ENCODE measurements at places on chromosomes 13 and 19. TPM values are rescaled to one million over a fixed set of nuclear protein-coding genes. Genes with fewer than 3 reads are reported as not detected.

KLK3 gene
- not detected for total RNA-seq

GRCh38 chr13:40562975-40563349 is 103.5 kb downstream of the FOXO1 start:
- H3K4me1 ChIP-seq, result peaks cover 39% of the 10 kb centered on the region
- H3K27ac ChIP-seq, result no peak overlapping the region
- no peak for DNase-seq
- H3K36me3 ChIP-seq, result peaks cover 7% of the 10 kb centered on the region
- no peak overlapping the region for H3K4me3 ChIP-seq

DNA sequence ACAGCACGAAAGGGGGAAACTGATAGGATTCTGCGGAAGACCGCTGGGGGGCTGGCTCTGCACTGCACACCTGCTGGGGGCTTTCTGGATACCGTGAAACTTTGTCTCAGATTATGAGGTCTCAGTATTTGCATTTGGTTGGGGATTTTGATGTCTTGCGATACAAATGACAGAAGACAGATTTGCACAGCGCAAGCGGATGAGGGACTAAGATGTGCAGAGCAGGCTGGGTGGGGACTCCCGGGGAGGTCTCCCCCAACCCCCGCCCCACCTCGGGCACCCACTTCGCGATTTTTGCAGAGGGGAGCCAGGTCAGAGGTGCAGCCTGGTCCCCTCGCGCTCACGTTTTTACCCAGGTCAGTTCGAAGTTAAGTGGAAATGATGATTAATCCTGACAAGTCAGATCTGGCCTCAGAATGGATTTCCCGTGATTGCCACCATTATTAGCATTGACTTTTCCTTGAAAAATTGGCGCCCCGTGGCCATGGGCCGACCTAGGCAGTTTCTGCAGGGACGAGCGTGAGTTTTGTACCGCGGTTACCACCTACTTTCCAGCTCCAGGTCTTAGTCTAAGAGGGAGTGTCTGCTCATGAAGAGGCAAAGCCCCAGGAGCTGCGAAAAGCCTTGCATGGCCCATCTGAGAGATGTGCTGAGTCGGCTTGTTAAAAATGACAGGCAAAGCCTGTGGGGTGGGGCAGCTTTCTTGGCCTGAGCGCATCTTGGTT is 1.3 kb upstream of the GJB2 start:
- H3K27ac ChIP-seq, result no peak overlapping the region
- peaks cover 60% of the 10 kb centered on the region for H3K27me3 ChIP-seq
- H3K4me1 ChIP-seq, result peaks cover 29% of the 10 kb centered on the region
- DNase-seq, result no peak
- H3K4me3 ChIP-seq, result no peak overlapping the region

DNA sequence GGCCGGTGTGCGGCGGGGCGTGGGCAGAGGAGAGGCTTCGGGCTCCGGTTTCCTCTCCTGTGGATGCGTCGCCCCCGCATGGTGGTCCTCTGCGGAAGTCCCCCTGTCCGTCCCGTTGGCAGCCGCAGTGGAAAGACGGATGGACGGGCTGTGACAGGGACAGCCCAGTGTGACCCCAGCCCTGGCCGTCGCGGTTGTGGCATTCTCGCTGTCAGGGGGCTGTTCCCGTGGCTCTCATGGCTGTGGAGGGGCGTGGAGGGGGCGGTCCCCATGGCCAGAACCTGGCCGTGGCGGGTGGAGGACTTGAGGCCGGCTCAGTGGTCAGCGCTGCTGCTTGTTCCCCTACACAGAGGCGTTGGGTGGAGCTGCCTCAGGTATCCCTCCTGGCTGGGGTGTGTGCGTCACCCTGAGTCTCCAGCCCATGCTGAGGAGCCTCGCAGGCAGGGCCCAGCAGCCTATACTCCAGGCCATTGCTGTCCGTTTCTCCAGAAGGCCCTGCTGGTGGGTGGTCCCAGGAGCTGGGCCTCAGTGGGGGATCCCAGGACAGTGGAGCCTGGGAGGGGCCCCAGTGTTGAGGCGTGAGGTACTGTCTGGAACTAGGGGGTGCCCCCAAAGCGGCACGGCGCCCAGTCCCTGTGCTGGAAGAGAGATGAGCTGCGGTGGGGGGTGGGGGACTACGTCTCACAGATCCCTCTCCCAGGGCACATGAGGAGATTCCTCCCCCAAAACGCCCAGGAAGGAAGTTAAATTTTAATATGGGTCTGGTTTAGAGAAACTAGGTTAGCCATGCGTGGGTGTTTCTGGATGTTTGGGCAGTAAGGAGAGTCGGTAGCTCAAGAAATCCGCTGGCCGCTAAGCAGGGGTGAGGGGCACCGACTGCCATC is 20.3 kb downstream of the CSNK1G2 start:
- H3K36me3 ChIP-seq, result no peaks in the 10 kb centered on the region
- DNase-seq, result no peak
- no peaks in the 10 kb centered on the region for H3K27me3 ChIP-seq

DNA sequence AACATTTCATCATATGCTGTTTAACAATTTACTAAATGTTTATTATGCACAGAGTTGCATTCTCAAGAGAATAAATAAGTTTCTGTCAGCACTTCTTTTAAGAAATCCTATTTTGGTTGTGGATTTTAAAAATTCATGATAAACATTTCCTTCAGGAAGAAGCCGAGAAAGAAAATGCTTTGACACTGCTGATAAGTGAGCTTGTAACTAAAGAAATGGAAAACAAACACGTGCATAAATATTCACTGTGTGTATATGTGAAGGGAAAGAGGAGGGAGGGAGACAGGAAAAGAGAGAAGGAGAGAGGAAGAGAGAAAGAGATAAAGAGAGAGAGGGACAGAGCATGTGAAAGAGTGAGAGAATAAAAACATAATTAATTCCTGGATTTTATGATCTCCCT is 1165.0 kb downstream of the DIAPH3 start:
- no peak overlapping the region for H3K27ac ChIP-seq
- DNase-seq, result no peak
- no peaks in the 10 kb centered on the region for H3K36me3 ChIP-seq
- H3K4me3 ChIP-seq, result no peak overlapping the region
- no peaks in the 10 kb centered on the region for H3K27me3 ChIP-seq

- H3K4me3 ChIP-seq, result no peak overlapping the region
- no peaks in the 10 kb centered on the region for H3K4me1 ChIP-seq
- H3K27ac ChIP-seq, result no peak overlapping the region
Measured at GRCh38 chr19:11710313-11710712, 28.4 kb downstream of the ZNF823 start.

DNA sequence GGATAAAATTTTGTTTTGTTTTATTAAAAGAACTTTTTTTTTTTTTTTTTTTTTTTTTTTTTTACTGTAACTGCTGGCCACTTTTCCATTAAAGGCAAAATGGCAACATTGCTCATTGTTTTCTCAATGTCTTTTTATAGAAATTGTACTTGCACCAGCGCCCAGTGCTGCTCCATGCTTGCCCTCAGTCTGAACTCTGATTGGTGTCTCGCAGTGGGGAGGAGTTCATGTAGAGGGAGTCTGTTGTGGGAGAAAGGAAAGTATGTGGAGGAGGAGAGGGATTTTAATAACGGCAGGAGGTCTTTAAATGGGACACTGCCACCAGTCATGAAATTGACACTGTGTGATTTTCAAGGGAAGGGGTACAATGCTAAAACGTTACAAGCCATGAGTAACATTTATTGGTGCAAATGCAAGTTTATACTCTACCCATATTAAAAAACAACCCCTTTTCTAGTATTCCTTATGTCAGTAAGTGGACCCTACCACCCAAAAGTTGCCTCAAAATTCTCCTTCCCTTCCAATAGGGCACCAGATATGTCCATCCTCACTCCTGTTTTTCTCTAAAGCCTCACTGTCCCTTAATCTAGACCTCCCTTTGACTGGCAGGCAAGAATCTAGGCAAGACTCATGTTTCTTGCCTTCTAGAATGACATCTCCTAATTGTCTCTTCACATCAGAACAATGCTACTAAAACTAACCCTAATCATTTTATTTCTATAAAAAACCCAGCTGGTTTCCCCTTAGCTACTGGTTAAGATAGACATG is 3.2 kb downstream of the RASL11A start:
- no peak overlapping the region for H3K27ac ChIP-seq
- H3K4me3 ChIP-seq, result peak overlapping the region; percentile 94
- no peak for DNase-seq
- H3K27me3 ChIP-seq, result no peaks in the 10 kb centered on the region
- H3K4me1 ChIP-seq, result peaks cover 20% of the 10 kb centered on the region
- H3K36me3 ChIP-seq, result peaks cover 6% of the 10 kb centered on the region

DNA sequence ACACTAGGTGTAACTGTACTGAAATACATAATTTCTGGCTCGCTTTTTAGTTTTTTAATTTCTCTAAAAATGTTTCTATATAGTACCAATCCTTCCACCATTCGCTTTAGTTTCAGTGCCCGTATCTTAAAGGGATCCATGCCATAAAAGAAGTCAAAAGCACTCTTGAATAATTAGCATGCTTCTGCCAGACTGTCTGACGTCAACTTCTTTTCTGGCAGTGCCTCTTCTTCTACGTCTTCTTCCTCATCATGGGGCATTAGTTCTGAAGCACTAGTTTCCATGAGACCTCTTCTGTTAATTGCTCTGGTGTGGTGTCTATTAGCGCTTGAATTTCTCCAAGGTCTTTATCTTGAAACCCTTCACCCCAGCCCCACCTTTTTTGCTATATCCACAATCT is 93.8 kb upstream of the DOCK9 start:
- H3K4me1 ChIP-seq, result no peaks in the 10 kb centered on the region
- no peaks in the 10 kb centered on the region for H3K27me3 ChIP-seq
- DNase-seq, result no peak
- no peak overlapping the region for H3K27ac ChIP-seq
- H3K4me3 ChIP-seq, result no peak overlapping the region

C1QTNF9 gene
- not detected for total RNA-seq

KIR2DL3 gene
- total RNA-seq, result not detected

CADM4 gene
- 8.7 TPM for total RNA-seq

UPF3A gene
- total RNA-seq, result 35.6 TPM

GRCh38 chr19:15298847-15299567 is 33.3 kb downstream of the BRD4 start:
- H3K4me3 ChIP-seq, result no peak overlapping the region
- peak; percentile 58 for DNase-seq
- no peaks in the 10 kb centered on the region for H3K36me3 ChIP-seq
- H3K4me1 ChIP-seq, result peaks cover 97% of the 10 kb centered on the region
- H3K27me3 ChIP-seq, result no peaks in the 10 kb centered on the region

SBSN gene
- not detected for total RNA-seq

DNA sequence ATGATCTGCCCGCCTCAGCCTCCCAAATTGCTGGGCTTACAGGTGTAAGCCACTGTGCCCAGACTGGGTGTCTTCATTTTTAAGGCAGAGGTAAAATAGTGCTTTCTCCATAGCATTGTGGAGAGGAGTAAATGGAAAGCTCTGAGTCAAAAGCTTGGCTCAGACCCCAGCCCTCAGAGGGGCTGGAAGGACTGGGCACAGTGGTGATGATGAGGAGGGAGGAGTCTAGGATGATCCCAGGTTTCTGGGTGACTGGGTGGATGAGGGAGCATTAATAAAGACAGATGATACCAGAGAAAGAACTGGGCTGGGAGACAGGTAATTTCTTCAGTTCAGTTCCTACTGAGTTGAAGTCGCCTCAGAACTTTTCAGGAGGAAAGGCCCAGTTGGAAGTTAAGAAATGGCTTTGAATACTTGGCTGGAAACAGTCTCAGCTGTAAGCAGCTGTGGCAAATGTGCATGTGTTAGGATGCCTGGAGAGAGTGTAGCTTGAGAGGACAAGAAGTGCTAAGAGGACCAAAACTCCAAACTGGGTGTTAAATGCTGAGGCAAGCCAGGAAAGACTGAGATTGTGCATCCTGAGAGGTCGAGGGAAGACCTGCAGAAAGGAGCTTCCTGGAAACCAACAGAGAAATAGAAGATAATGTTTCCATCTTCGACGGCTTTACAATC is 37.1 kb upstream of the MEDAG start:
- H3K4me3 ChIP-seq, result no peak overlapping the region
- no peak for DNase-seq
- no peak overlapping the region for H3K27ac ChIP-seq
- H3K36me3 ChIP-seq, result no peaks in the 10 kb centered on the region
- H3K4me1 ChIP-seq, result no peaks in the 10 kb centered on the region

DNA sequence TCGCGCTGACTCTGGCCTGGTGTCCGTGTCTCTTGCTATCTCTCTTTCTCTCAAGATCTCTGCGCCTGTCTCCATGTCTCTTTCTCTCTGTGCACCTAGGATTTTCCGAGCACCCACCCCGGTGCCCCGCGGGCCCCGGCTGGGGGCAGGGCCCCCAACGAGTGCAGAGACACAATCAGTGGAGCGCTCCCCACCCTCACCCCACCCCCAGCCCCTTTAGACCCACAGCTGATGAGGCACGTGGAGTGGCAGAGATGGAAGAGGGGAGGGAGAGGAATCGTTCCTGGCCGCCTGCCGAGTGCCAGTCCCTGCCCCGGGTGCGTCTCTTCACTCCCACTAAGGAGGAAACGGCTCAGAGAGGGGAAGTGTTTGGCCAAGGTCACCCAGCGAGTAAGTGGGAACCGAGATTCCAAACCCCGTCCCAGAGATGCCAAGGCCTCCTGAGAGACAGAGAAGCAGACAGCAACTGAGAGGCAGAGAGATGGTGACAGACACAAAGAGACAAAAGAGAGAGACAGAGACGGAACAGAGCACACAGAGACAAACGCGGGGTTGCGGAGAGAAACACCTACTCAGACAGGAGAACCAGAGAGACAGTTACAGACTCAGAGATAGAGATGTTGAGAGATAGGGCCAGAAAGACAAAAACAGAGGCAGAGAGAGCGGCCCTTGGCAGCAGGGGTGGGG is 626 bp upstream of the BCL3 start:
- H3K4me3 ChIP-seq, result peak overlapping the region; percentile 75
- no peaks in the 10 kb centered on the region for H3K27me3 ChIP-seq
- peak; percentile 89 for DNase-seq
- peaks cover 20% of the 10 kb centered on the region for H3K36me3 ChIP-seq
- H3K27ac ChIP-seq, result peak overlapping the region; percentile 93

- H3K4me1 ChIP-seq, result peaks cover 10% of the 10 kb centered on the region
- H3K36me3 ChIP-seq, result no peaks in the 10 kb centered on the region
- peak overlapping the region; percentile 79 for H3K4me3 ChIP-seq
- no peaks in the 10 kb centered on the region for H3K27me3 ChIP-seq
- peak; percentile 93 for DNase-seq
Measured at GRCh38 chr19:35643255-35644205, 2.0 kb downstream of the ETV2 start.

GRCh38 chr13:25166306-25166705 is 5.8 kb downstream of the AMER2 start:
- no peak overlapping the region for H3K27ac ChIP-seq
- no peak overlapping the region for H3K4me3 ChIP-seq
- H3K4me1 ChIP-seq, result peaks cover 2% of the 10 kb centered on the region
- peaks cover 37% of the 10 kb centered on the region for H3K27me3 ChIP-seq
- H3K36me3 ChIP-seq, result no peaks in the 10 kb centered on the region

- no peaks in the 10 kb centered on the region for H3K36me3 ChIP-seq
- H3K4me1 ChIP-seq, result peaks cover 7% of the 10 kb centered on the region
- peak overlapping the region; percentile 78 for H3K4me3 ChIP-seq
- peak overlapping the region; percentile 97 for H3K27ac ChIP-seq
Measured at GRCh38 chr13:43880214-43880855, 631 bp downstream of the LACC1 start.

ICAM5 gene
- total RNA-seq, result 18.3 TPM

CYP2A6 gene
- total RNA-seq, result not detected

NLRP7 gene
- total RNA-seq, result not detected

GRCh38 chr19:5882421-5882968 is 12.2 kb upstream of the FUT5 start:
- no peak overlapping the region for H3K4me3 ChIP-seq
- H3K27ac ChIP-seq, result no peak overlapping the region
- peaks cover 14% of the 10 kb centered on the region for H3K4me1 ChIP-seq
- no peaks in the 10 kb centered on the region for H3K36me3 ChIP-seq
- DNase-seq, result no peak
- H3K27me3 ChIP-seq, result no peaks in the 10 kb centered on the region

Data from upper lobe of right lung (tissue), 1 donor.